ENCODE measurements at places on chromosomes 13 and 19.

DNA sequence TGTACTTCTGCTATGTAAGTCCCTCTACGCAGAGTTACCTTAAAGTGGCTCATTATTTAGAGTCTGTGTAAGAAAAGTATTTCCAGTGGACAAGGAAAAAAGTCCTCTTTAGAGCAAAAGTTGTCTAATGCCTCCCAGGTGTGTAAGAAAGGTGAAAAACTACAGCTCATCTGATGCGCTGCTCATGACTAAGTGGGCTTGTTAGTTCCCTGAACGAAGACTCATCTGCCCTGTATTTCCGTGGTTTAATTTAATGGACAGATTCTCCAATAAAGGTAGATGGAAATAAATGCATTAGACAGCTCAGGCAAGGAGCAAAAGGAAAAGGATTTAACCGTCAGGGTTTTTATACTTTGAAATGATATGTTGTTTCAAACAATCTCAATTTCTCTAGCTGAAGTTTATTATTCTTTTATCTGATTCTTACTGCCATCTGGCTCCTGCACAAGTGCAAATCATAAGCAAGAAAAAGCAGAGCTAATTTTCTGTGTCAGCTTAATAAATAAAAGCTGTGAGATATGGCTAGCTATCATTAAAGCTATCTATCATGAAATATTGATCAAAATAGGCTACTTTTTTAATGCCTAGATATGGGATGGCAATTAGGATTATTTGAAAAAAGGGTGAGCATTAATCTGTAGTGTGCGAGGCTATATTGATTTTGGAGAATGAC lies 73.7 kb upstream of the PCDH9 start:
- no peak for DNase-seq

DNA sequence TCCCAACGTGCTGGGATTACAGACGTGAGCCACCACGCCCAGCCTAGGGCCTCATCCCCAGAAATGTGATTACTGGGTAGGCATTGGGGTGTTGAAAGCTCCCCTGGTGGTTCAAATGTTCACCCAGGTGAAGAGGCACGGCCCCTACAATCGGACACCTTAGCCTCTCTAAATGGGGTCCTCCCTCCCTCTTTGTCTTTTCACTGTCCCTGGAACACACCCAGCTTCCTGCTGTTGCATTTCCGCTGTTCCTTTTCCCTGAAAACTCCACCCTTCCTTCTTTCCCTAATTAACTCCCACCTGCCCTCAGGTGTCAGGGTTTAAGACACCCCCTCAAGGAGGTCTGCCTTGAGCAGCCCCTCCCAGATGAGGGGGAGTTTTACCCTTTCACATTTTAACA lies 3.6 kb upstream of the PRODH2 start:
- DNase-seq = no peak

DNA sequence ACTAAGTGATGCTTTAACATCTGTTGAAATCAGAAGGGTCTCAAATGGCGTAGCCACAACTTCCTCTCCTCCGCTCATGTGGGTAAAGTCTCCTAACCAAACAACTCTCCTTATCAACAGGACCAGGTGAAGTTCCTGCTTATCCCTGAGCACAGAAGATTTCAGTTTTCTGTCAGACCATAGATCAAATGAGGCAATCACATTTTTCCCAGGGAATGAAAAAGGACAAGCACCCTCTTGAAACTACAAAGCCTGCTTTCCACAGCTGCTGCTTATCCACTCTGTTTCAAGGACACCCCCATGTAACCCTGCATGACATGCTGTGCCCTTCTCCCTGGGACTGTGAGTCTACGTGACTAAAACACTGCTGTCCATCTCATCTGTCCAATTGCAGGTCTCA lies 788.3 kb upstream of the SLITRK5 start:
- no peak for DNase-seq

- DNase-seq = no peak
Observed at GRCh38 chr19:41409288-41409687, 11.7 kb downstream of the BCKDHA start.

DNA sequence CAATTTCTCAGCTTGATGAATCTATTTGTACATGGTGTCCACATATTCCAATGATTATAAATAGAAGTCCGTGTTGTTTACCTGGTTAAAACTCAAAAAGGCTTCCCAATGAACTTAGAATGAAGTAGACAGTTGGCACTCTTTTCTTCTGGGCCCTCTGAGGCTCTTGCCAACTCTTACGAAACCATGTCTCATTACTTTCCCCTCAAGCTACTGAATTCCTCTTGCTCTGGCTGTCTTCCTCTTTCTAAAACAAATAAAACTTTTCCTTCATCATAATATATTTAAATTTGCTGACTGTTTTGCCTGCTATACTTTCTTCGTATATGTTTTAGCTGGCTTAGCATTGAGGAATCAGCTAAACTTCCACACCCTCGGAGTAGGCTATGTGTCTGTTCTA lies 139.7 kb downstream of the SLITRK6 start:
- no peak for DNase-seq

GRCh38 chr19:49447485-49448431 lies 3.9 kb downstream of the PIH1D1 start:
- DNase-seq = no peak

DNA sequence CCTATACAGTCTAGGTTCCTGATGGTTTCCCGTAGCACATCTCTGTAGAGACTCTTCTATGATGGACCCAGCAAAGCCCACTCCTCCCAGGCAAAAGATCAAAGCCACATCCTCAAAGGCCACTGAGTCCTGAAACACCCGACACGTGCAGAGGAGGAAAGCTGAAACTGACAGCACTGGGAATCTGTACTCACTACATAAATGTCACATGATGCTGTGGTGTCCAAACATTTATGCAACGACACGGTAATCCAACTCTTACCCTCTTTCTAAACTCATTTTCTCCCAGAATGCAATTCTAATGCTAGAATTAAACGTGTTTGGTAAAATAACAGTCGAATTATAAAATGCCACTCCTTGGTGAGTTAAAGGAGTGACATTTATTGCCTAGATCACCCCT lies 7.0 kb upstream of the ZNF441 start:
- DNase-seq = no peak

GRCh38 chr19:16497837-16498236 lies 1.6 kb downstream of the C19orf44 start:
- DNase-seq = no peak

- DNase-seq = no peak
Observed at GRCh38 chr13:36850790-36851438, 31.9 kb downstream of the RFXAP start.

Data from activated CD4-positive, alpha-beta T cell treated with anti-CD3 and anti-CD28 coated beads, Interleukin-2, amount 50 U/mL, for 24 hours (primary cell).